Stimulated activated CD4-positive, alpha-beta T cell treated with anti-CD3 and anti-CD28 coated beads, Interleukin-1b, Interleukin-23, amount 100 ng/mL, for 48 hours (primary cell): ENCODE measurements at places on chromosomes 7 and 10.

DNA sequence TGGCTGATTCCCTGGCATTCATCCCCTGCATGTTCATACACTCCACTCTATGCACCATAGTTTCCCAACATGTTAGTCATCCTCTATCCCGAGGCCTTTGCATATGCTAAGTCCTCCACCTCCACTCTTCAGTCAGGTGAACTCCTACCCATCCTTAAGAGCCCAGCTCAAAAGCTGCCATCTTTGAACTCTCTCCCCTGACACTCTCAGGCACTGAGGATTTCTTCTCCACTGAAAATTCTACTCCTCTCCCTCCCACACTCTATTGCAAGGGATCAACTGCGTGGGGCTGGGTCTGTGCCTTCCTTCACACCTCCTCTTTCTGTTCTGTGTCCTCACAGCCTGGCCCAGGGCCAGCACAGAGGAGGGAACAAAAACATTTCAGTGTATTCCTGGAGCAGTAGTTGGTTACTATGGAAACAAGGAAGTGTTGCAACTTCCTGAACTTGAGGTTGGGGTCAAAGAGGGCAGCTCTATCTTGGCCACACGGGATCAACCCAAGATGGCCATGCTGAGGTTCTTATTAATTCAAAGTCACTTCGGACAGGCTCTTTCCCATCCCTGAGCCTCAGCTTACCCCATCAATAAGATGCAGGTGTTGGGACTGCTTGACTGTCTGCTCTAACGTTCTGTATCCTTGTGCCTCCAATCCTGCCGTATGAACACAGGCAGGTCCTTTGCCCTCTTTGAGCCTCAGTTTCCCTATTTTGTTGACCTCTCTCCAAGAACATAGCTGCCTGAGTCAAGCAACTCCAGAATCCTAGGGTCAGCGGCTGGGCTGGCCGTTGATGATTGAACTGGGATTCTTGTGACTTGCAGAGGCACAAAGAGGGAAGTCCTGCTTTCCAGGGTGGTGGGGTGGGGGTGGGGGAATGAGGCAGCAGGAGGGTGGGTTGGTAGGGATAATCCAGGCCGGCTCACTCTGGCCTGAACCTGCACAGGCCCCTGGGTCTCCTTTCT is 15.5 kb downstream of the ZMIZ1 start:
- no peak for DNase-seq

DNA sequence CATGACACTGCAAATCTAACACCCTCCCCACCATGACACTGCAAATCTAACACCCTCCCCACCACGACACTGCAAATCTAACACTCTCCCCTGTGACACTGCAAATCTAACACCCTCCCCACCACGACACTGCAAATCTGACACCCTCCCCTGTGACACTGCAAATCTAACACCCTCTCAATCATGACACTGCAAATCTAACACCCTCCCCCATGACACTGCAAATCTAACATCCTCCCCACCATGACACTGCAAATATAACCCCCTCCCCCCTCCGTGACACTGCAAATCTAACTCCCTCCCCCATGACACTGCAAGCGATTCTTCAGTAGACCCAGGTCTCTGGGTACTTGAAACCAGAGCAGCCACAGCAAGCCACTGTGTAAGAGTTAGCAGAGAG is 604.4 kb downstream of the DNAJB6 start:
- no peak for DNase-seq

- DNase-seq, result no peak
Measured at GRCh38 chr7:106823631-106824030, 41.5 kb upstream of the PIK3CG start.

- DNase-seq, result no peak
Measured at GRCh38 chr10:75655791-75656451, 224.5 kb downstream of the LRMDA start.

DNA sequence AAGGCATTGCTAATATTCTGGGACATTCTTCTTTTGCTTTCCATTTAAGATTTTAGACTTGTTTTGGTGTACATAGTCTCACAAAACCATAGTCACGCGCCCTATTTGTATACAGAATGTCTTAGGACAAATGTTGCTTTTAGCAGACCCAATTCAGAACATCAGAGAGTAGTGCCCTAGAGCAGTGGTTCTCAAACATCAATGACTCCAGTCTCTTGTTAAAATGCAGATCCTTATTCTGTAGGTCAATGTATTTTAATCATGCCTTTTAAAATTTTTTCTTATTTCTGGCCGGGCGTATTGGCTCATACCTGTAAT is 127.4 kb upstream of the EFCAB10 start:
- DNase-seq, result no peak
